ENCODE measurements at places on chromosomes 1 and 21.

- peak; percentile 25 for DNase-seq
Observed at GRCh38 chr1:156860628-156861423, at the start of gene NTRK1. NTRK1 (plus strand) TSS chr1:156860865; CDS start chr1:156860935, 70 bp downstream.

DNA sequence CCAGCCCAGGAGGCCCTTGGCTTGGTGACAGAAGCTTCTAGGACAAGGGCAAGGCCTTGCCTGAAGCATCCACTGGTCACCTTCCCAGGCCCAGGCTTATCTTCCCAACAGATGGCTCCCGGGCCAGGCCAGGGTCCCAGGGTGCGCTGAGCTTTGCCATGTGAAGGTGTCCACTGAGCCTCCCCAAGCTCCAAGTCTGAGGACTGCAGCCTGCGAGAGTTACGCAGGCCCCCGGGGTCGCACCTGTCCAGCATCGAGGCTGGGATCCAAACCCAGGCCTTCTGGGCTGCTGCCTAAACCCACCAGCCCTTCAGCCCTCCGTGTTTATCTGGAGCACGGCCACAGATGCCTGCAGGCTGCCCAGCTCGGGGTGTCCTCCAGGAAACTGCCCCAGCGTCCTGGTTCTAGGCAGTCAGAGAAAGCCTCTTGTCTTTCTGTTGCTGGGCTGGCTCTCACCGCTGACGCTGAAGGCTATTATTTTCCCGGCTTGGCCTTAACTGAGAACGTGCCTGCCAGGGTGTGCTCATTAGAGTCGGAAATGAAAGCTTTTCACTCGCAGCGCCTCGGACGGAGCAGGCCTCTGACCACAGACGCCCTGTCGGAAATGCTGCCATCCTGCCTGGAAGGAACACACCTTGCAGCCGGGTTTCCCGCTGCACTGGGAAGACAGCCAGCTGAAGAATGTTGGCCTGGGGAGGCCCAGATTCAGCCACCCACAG lies 71.4 kb downstream of the MEGF6 start:
- no peak for DNase-seq

GRCh38 chr1:17661546-17662157 lies 93.5 kb upstream of the ACTL8 start:
- DNase-seq = peak; percentile 7

- no peak for DNase-seq
Observed at GRCh38 chr1:59672851-59673572, 141.7 kb upstream of the HOOK1 start.
